ENCODE measurements at places on chromosomes 12 and 14.

- no peak for DNase-seq
Observed at GRCh38 chr14:21673718-21674117, at the start of gene OR4E1. Gene OR4E1, minus strand, starts transcription at chr14:21673818. Its CDS starts 2,883 bp downstream, at chr14:21670935.

- no peak for DNase-seq
Observed at GRCh38 chr12:120367233-120367923, 1.6 kb downstream of the MSI1 start.

GRCh38 chr14:100032738-100033137, 32.5 kb upstream of the EVL start:
- no peak for DNase-seq

GRCh38 chr12:45775964-45776363, 46.5 kb downstream of the ARID2 start:
- no peak for DNase-seq

DNA sequence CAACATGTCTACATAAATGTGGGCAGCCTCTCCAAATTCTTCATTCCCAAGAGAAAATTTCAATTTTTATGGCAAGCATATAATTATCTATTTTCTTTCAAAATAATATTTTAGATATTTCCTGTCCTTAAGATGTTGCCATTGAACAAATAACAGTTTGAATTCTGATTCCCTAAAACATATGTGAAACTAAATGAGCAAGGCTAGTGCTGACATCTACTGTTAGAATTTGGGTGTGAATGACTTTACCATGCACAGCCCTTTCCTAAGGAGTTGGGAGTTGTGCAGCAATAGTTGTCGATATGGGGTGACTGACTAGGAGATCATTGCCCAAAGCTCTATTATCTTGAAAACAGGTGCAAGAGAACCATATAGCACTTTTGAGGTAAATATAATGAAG, 108.2 kb upstream of the SLC38A4 start:
- DNase-seq, result peak; percentile 73

DNA sequence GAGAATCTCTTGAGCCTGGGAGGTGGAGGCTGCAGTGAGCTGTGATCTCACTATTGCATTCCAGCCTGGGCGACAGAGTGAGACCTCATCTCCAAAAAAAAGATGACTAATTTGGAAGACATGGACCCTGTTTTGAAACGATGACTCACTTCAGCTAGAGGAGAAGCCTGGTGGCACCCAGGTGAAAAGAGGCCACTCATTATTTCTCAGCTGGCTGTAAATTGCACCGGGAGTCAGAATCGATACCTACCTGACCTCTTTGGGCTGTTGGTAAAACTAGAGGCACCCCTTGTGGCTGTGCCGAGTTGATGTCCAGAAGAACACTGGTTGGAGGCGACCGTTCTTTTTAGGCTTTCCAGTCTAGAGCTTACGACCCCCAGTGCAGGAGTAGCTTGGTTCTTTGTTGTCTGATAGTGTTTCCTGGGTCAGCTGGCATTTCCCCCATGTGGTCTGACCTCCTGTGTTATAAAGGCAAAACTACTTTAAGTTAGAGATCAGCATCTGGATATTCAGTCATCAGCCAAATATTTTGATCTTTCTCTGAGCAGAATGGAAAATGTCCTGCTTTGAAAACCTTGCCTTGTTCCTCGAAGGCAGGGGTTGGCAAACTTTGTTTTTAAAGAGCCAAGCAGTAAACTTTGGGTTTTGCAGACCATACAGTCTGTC, 93.2 kb downstream of the CHST11 start:
- peak; percentile 44 for DNase-seq

- DNase-seq, result no peak
Observed at GRCh38 chr12:121248622-121249021, 38.7 kb downstream of the P2RX4 start.
